NB4 (cell line): ENCODE measurements at places on chromosomes 3 and 15.
A peak's percentile ranks its signal among the peaks of the same experiment; 100 is the strongest.

- peak; percentile 58 for DNase-seq
Measured at GRCh38 chr3:45367453-45367871, 20.9 kb upstream of the LARS2 start.

DNA sequence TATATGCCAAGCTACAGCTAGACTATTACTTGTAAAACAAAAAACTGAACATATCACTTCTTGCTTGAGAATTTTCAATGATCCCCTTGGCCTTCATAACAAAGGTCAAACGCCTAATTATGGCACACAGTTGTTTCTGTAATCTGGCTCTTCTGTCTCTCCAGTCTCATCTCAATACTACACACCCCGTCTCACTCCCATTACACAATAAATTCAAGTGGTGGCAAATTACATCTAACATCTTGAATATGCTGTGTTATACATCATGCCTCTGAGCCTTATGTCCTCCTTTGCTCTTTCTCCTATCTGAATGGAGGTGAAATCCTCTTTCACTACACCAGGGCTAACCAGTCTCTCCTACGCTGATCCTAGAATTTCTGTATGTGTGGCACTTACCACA, 140.4 kb downstream of the TBL1XR1 start:
- DNase-seq: no peak

DNA sequence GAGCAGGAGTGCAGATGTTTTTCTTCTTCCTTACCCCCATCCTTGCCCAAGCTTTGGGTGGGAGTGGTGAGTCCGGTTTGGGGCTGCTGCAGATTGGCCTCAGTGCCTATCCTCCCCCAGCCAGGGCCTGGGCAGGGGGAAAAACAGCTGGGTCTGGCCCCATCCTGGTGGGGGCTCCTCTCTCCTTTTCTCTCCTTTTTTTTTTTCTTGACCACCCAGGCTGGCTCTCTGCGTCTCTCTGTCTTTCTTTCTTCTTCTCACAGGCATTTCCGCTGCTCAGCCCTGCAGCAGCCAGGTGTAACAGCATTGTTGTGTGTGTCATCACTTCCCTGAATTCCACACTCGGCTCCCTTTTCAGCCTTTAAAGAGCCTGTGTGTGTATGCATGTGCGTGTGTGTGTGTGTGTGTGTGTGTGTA, 2.0 kb downstream of the FOXL2NB start:
- no peak for DNase-seq

DNA sequence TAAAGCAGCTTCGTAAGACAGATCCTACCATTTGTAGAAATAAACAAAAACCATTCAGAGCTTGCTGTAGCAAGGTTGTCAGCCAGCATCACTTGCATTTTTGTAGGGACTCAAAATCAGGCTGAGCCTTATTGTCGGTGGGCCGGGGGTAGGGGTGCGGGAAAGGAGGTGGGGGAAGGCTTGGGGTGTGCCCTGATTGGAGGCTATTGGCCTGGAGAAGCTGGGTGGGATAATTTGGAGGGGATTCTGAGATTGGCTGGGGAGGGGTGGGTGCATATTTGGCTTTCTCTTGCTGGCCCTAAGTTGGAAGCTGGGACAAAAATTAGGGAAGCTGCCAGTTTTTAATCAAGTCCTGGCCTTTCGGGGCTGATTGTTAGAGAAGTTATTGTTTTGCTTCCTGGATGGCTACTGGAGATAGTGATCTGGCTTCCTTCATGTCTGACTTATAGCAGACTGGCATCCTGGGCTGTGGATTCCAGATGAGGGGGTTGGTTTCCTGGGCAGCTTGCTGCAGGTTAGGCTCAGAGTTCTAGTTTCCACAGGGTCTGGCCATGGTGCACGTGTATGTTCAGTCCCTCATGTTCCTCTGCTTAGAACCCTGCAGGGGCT, 22.8 kb downstream of the STOML1 start:
- no peak for DNase-seq

DNA sequence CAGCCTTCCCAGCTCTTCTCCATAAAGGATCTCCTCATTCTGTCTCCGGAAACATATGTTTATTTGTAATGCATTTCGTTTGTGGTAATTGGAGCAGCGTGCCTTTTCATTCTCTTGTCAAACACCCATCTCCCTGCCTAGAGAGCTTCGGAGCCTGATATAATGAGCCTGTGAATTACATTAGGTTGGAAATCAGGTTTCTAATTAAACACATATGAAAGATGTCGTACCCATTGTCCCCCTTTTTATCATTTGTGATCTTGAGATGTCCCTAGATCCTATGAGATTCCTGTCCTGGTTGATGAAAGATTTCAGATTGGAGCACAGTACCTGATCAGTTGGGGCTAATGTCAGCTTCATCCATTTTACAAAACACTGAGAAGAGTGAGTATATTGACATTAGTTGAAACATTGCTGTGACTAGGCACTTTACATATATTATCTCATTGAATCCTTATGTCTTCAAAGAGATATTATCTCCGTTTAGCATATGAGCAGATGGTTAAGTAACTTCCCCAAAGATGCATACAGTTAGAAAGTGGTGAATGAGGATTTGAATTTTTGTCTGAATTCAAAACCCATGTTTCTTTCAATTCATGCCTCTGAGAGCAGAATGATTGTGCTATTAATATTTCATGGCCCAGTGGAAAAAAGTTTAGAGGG, 23.1 kb downstream of the SYN2 start:
- no peak for DNase-seq

DNA sequence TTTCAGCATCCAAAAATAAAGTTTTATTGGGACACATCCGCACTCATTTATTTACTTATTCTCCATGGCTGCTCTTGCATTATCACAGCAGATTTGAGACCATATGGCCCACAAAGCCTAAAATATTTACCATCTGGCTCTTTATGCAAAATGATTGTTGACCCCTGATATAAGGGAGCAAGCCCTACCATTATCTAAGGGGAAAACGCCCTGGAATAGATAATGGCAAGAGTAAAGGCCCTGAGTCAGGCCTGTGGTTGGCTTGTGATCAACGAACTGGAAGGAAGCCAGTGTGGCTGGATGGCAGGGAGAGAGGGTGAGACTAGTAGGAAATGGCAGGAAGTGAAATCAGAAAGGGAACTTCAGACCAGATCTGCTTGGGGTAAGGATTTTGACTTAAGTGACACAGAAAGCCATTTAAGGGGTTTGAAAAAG, 24.6 kb upstream of the DMXL2 start:
- DNase-seq: peak; percentile 80

- no peak for DNase-seq
Measured at GRCh38 chr3:184143327-184143726, 8.2 kb downstream of the EIF2B5 start.

- DNase-seq: no peak
Measured at GRCh38 chr15:71225851-71226250, 110.6 kb downstream of the THSD4 start.

DNA sequence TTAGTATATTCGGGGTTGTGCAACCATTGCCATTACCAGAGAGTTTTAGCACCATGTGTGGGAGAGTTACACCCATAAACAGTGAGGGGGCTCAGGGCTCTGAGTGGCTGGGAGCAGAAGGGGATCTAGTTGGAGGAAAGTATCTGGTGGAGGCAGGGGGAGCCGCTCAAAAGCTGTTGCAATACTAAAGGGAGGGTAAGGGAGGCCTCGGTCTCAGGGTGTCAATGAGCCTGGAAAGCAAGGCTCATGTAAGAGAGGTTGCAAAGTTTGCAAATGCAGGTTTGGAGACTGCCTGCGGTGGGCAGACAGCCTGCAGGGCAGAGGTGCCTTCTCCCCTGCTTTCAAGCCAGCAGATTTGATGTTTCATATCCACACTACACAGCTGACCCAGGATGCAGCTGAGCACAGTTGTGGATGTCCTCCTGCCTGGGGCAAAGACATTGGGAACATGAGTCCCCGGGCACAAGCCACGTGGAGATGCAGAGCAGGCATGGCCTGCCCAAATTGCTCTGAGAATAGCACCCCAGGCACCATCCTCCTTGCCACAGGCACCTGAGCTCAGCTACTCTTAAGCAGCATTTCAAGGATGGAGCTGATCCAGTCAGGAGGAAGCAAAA, 181.4 kb downstream of the TLE3 start:
- DNase-seq: peak; percentile 97

- no peak for DNase-seq
Measured at GRCh38 chr3:115958526-115958925, 335.2 kb downstream of the GAP43 start.

DNA sequence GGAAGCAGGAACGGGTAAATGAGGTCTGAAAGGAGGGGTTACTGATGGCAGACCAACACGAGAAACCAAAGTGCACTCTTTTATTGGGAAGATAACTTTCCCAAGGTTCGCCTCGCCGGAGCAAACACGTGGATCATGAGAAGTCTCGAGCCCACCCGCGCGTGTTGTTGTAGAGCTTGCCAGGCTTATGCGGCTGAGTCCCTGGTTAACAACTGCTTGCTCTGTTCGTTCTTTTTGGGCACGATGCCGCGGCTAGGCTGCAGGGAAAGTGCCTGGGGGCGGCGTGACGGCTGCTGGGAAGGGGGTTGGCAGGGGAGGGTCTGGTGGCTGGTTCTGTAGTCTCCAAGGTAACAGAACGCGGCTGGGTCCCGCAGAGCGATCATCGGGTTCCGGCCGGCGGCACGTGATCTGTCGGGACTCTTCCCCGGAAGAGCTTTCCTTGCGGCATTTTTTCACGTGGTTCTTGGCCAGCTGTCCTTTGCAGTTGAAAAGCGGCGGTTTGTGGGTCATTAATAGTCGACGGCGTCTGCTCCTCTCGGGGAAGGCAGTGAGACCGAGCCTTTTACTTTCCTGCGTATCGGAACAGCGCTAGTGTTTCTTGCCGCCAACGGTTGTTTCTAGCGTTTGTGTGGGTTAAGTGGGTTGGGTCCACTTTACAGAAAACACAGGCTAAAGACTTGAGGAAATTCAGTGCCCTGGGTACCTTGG, 1.5 kb downstream of the MGA start:
- peak; percentile 93 for DNase-seq

- DNase-seq: peak; percentile 60
Measured at GRCh38 chr15:98658831-98659699, 10.7 kb downstream of the IGF1R start.

GRCh38 chr3:150370122-150370602, 37.9 kb upstream of the TSC22D2 start:
- no peak for DNase-seq

- no peak for DNase-seq
Measured at GRCh38 chr3:136074546-136075170, 109.1 kb downstream of the PPP2R3A start.

DNA sequence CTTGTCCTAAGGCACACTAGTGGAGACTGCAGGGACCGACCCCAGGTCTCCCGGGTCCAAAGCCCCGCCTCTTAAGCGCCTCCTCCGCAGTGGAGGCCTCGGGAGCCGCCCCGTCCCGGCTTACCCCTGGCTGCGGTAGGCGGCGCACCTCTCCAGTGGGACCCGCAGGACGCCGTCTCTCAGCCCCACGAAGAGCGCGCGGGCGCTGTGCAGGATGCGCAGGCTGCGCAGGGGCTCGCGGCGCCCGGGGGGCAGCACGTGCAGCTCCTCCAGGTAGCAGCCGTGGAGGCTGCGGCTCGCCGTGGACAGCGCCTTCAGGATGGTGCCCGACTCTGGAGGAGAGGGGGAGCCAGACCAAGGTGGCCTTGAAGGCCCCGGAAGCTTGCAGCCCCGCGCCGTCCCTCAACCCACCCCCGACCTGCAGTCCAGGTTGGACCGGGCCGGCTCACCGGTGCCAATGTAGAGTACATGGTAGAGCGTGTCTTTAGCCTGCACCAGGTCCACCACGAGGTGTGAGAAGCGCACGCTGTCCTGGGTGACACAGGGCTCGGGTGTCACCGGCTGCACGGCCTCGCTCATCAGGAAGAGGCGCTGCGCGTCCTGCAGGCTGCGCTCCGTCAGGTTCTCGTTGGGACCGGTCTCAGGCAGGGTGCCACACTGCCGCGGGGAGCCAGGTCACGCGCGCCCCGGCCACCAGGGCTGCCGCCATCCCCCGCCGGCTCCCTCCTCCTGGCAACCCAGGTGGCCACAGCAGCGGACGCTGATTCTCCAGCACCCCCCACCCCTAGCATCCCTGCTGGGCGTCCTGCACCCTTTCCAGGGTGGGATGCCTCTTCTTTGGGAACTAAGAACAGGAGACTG, 105.5 kb downstream of the SEMA5B start:
- peak; percentile 28 for DNase-seq

DNA sequence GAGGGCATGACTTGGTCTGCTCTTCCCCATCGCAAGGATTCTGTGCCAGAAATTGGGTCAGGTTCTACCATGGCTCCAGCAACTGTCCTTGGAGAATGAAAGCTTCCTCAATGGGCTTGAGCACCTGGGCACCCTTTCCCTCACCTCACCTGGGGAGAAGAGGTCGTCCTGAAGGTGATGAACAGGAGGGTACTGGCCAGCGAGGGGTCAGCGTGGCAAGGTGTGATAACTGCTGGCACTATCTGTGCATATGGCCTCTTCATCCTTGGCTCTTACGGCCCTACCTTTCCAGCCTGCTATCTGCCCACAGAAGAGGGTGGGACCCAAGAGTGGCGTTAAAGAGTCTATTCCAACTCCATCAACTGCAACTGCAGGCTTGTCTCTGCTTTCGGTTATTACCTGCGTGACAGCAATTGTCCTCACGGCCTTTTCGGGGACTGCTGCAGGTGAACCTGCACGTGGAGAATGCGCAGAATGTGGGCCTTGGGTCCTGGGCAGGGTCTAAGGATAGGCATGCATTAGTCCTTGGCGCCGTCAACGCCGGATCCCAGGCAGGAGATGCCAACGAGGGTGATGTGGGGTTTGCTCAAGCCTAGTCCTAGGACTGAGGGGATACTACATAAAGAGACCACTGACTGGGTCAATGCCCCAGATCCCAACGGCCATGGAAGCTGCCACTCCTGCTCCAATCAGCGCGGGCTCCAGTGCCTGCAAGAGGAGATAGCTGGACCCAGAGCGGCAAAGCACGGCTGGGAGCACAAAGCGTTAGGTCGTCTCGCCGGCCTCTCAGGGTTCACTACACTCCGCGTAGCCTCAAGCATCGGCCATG, 625 bp upstream of the RBM15B start:
- no peak for DNase-seq

DNA sequence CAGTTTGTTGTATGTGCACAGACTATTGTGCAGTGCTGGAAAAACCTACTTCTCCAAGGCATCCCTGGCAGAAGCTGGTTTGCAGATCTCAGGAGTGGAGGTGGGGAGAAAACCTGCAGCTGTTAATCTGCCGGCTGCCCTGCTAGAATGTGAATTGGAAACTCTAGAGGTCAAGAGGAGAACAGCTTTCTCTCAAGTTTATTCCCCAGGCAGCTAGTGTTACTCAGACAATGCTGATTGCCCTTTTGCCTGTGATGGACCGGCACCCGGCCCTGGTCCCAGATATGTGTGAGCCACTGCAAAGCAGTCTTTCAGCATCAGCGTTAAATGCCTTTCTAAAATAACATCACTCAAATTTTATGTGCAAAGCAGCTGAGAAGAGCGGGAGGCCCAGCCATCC, 129.7 kb upstream of the TPM1 start:
- no peak for DNase-seq

DNA sequence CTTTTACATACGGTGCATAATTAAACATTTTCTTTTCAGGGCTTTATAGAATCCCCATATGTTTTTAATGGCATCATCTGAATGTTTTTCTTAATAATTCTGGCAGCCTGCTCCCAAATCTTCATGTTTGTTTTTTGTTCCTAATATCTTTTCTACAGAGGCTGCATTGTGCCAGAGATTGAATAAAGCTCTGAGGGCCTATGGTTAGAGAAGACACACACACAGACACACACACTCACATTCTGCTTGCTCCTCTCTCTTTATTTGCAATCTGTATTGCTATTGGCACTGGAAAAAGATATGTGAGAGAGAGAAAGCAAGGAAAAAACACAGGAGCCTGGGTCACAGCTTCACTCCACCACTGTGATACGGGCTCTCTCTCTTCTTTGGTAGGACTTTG, 136.0 kb downstream of the MECOM start:
- DNase-seq: no peak
